ENCODE measurements at places on chromosomes 6 and 20.

- no peak for DNase-seq
These were observed 24.2 kb upstream of the COL9A1 start for GRCh38 chr6:70327036-70327435.

- DNase-seq, result no peak
These were observed 10.3 kb upstream of the MTRF1L start for GRCh38 chr6:153012856-153013255.

DNA sequence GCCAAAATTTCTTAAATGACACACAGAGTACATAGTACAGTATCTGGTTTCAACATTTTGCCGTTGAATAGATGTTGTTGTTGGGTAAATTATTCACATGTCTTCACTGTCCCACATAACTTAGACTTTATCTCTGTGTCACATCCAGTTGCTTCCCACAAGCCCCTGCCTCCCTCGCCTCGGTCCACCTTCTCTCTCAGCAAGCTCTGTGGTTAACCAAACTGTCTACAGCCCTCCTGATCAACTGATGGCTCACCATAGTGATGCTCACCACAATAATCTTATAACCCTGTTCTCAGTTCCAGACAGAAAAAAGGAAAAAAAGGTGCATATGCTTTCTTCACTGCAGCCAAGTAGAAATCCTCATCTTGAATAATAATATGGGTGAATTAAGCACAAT lies 23.0 kb downstream of the IL17F start:
- DNase-seq, result no peak

DNA sequence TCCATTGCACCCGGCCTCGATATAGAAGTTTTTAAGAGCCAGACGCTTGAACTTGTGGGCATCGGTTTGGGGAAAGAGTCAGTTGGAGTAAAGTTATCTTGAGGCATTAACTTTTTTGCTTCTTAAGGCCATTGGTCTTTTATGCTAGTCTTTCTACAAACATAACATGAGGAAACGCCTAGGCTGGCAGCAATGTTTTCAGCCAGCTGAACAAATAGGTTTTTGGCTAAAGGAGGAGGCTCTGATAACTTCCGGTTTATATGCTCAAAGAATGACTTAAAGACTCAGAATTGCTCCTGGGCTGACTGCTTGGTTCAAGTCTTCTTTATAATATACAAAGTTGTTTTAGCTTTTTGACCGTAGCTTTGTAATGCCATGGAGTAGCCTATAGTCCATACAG lies 46.2 kb downstream of the HLA-C start:
- no peak for DNase-seq

DNA sequence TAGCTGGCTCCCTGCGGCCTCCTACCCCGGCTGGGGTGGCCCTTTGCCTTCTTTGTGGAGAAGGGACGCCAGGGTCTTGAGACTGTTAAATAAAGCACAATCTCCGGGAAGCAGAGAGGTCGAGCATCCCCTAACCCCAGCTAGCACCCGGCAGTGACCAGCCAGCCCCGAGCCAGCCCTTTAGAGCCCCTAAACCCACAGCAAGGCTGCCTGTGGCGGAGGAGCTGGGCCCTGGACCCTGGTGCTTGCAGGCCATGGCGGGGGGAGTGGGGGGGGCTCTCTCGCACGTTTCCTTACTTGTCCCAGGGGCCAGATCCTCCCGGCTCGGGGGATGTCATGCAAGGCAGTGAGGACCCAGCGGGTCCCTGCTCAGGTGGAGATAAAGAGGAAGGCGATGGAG lies 49.2 kb upstream of the GATA5 start:
- no peak for DNase-seq

DNA sequence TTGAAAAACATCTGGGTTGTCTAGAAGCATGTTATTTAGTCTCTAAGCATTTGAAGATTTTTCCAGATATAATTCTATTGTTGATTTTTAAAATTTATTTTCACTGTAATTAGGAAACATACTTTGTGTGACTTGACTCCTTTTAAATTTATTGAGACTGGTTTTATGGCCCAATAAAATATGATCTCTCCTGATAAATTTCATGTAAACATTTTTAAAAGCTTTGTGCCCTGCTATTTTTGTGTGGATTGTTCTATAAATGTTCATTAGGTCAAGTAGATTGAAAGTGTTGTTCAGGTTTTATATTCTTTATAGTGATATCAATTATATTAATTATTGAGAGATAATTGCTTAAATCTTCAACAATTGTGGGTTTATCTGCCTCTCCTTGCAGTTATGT lies 105.4 kb downstream of the RFX6 start:
- DNase-seq, result no peak

GRCh38 chr6:7176208-7176607 lies 68.4 kb downstream of the RREB1 start:
- no peak for DNase-seq

- DNase-seq, result no peak
These were observed 92.7 kb upstream of the GLP1R start for GRCh38 chr6:38955861-38956260.

DNA sequence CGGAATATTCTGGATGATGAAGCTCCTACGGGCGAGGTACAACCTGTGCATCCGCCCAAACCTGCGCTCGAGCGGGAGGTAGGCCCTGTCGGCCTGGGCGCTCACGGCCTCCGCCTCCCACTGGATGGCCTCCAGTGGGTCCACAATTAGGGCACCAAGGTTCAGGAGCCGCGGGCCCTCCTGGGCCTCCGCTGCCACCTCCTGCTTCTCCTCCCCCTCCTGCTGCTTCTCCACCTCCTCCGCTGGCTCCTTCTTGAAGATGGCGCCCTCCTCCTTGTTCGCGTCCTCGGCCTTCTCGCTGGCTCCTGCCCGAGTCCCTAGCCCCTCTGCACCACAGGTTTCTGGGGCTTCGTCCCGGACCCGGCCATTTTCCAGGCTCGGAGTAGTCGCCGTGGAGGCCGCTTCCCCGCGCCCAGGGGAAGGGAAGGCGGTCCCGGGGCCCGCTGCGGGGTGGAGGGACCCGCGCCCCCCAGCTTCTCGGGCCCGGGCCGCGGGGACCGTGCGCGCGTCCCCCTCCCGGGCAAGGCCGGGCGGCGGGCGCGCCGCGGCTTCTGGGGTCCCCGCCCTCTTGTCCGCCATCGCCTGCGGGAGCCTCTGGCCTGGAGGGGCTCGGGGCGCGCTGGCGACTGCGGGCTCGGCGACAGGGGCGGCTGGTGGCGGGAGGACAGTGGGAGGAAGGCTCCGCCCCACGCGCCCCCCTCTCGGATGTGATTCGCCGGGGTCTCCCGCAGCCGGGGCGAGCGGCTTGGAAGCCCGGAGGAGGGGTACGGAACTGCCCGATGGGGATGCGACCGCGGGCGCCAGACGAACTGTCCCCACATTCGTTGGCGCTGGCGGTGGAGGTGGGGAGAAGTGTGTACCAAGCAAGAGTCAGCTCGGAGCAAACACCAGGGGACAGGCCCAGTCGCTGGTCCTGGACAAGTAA lies 17.6 kb downstream of the PLAGL2 start:
- DNase-seq, result no peak

DNA sequence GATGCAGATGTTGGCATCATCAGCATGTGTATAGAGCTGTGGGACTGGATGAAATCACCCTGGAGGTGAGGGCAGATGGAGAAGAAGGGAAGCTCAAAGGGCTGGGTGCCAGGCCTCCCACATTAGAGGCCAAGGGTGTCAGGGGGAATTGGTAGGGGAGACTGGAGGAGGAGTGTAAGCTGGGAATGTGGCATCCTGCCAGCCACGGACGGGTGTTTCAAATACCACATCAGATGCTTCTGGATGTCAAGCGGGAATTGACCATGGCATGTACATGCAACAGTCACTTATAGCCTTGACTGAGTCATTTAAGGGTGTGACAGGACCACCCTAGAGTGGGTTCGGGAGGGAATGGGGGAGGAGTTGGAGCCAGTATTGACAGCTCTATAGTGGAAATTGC lies 9.6 kb downstream of the ERGIC3 start:
- DNase-seq, result no peak

- no peak for DNase-seq
These were observed 73.1 kb upstream of the SLC22A1 start for GRCh38 chr6:160048471-160048870.

DNA sequence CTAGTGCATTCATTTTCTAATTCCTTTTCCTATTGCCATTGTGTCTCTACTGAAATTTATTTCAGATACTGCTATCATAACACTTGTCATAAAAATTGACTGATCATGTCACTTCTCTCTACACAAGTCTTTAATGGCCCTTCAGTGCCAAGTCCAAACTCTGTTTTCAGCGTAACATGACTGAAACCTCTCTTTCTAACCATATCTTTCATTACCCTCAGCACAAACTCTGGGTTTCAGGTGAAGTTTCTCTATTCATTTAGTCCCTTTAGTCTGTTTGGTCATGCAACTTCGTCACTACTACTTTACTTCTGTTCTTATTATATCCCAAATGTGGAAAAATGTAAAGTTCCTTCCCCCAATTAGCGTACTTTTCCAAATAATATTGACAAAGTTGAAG lies 234.9 kb downstream of the OGFRL1 start:
- no peak for DNase-seq

Data from DMS153 (cell line).